ENCODE measurements at places on chromosomes 2 and 18. TPM values are rescaled to one million over a fixed set of nuclear protein-coding genes. Genes with fewer than 3 reads are reported as not detected.

- no peak for DNase-seq
Measured at GRCh38 chr2:227829337-227829736, 15.7 kb downstream of the CCL20 start.

Gene SOWAHC
- 7.8 TPM for total RNA-seq

GRCh38 chr2:219378163-219378851, 9.4 kb downstream of the DNPEP start:
- no peak for DNase-seq

DNA sequence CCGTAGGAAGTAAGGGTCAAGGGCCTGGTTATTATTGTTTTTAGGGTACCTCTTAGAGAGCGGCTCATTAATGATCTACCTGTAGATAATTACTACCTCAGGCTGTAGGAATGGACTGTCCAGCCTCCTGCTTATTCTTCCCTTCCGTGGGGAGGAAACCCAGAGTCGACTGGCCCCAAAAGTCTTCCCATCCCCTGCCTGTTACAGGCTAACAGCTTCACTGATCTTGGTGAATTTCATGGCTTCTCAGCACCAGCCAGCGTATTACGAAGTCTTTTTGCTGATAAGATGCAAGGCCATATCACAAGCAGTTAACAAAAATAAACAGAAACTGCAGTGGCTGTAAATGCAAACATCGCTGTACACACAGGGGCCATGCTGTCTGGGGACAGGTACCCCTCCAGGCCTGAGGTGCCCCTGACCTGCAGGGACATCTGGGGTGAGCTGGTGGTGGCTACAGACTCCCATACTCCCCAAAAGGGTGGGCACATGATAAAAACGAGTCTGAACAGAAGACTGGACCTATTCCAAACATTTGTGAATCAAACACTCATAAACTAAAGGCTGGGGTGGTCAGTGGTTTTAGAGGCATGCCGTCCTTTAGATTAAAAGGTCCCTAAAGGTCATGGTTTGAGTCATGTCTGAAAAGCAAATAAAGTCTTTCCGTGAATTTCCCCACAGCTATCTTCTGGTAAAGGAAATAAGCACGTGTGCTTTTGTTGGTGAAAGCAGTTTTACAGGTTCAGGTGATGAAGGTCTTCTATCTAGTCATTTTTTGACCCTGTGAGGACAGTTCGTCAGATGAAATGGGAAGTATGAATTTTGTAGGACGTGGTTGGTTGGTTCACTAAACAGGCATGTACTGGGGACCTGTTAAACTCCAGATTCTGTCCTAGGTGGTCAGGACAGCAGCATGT, 36.7 kb downstream of the TTC39C start:
- no peak for DNase-seq

- no peak for DNase-seq
Measured at GRCh38 chr2:15942711-15943345, 2.5 kb downstream of the MYCN start.

Gene SNTG2
- 0.41 TPM for total RNA-seq

DNA sequence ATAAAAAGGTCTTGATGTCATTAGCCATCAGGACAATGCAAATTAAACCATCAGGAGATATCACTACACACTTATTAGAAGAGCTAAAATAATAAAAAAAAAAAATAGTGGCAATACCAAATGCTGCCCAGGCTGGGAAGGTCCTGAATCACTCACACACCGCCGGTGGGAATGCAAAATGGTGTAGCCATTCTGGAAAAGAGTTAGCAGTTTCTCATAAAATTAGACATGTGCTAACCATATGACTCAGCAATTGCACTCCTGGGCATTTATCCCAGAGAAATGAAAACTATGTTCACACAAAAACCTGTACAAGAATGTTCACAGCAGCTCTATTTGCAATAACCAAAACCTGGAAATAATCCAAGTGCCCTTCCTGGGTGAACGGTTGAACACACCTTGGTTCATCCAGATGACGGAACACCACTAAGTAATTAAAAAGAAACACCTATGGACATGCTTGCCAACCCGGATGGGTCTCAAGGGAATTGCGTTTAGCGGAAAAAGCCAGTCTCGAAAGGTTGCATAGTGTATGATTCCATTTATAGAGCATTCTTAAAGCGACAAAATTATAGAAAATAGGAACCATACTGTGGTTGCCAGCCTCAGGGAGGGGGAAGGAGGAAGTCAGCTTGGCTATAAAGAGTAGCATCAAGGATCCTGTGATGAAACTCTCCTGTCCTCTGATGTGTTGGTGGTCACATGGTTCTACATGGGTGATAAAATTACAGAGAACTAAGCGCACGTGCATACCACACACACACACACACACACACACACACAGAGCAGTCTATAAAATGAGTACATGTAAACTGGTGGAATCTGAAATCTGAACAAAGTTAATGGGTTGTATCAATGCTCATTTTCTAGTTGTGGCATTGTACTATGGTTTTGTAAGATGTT, 4.6 kb downstream of the MBP start:
- DNase-seq: no peak

DNA sequence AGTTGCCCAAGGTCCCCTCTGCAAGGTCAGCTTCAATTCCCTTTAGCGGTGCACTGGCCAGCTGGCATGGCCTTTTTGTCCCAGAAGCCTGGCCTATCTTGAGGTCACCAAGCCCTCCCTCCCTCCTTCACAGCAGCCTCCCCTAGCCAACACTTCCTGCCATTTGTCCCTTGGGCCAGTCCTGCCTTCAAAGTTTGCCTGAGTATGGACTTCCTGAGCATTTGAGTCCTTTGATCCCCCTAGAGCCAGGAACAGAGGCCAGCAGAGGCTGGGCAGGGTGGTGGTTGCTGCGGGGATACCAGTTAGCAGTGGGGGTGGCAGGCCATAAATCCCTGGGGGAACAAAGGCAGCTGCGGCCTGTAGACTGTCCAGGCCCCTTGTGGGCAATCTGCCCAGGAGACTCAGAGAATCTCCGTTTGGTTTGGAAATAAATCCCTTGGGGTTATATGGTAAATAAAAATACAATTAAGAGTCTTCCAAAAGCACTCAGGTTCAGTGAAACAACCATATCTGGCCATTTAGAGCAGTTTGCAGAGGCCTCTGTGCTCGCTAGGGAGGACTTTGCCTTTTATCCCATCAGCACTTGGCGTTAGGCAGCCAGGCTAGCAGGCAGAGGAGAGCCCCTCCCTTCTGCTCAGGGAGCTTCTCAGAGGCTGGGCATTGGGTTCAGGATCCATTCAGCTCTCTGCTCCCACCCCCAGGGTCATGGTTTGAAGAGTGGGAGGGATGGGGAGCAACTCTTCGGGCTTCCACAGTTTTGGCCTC, 3.1 kb upstream of the HES6 start:
- DNase-seq: peak; percentile 95

DNA sequence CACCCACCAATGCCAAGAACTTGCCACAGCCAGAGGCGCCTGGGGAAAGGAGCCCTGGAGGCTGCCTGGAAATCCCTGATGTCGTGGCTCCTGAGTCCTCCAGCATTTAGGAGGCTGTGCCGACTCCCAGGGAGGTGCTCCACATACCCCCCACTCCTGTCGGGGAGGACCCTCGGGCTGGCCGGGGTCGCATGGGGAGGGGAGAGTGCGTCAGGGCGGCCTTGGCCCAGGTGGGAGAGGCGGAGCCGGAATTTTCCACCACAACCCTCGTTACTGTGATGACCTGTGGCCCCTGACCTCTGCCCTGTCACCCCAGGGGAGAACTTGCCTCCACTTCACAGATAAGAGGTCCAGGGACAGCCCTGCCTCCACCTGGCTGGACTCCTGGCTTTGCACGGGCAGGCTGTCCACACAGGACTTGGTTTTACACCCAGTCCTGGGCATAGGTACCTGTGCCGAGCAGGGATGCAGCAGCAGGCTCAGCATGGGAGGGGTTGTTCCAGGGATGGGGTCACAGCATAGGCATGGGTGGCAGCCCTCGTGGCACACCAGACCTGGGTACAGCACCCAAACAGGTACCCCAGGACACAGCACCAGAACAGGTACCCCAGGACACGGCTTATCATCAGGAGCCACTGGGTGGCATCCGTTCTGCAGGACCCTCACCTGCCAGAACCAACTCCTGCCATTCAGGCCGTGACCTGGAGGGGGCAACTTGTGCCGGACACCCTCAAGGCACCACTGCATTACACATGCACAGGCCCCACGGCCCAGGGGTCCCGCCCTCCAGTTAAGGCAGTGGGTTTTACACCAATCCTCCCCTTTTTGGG, 12.3 kb upstream of the AGXT start:
- DNase-seq: no peak

Gene RETSAT
- total RNA-seq: 9.3 TPM

GRCh38 chr2:188158337-188159100, 133.2 kb upstream of the GULP1 start:
- no peak for DNase-seq

Gene LIMS4
- 1.5 TPM for total RNA-seq

Gene INPP1
- 27.2 TPM for total RNA-seq

GRCh38 chr2:120100627-120101026, 87.8 kb downstream of the EPB41L5 start:
- DNase-seq: no peak

Gene SLC25A52
- total RNA-seq: not detected

Gene DSC1
- not detected for total RNA-seq

GRCh38 chr18:37346048-37346447, 219.6 kb downstream of the CELF4 start:
- DNase-seq: no peak

- peak; percentile 17 for DNase-seq
Measured at GRCh38 chr2:119422360-119423107, 9.1 kb upstream of the TMEM37 start.

GRCh38 chr2:189210250-189211087, 30.9 kb upstream of the COL5A2 start:
- peak; percentile 94 for DNase-seq

DNA sequence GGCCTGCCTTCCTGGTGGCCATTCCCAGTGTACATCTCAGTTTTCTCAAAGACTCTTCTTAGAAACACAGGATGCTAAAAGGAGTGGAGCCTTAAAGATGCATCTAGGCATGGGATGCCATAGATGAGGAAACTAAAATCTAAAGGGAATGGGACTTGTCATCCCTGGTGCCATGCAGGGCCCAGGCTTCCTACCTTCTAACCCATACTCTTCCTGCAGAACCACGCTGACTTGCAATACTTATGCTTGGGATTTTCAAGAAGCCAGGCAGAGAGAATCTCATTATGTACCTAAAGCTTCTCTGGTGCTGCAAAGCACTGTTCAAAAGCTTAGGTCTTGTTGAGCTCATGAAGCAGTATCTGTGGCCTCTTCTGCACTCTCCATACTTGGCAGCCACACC, 329.1 kb downstream of the CYRIA start:
- DNase-seq: no peak

- no peak for DNase-seq
Measured at GRCh38 chr2:12251749-12252148, 465.0 kb upstream of the TRIB2 start.

GRCh38 chr2:165056564-165056963, 101.2 kb upstream of the SLC38A11 start:
- no peak for DNase-seq

DNA sequence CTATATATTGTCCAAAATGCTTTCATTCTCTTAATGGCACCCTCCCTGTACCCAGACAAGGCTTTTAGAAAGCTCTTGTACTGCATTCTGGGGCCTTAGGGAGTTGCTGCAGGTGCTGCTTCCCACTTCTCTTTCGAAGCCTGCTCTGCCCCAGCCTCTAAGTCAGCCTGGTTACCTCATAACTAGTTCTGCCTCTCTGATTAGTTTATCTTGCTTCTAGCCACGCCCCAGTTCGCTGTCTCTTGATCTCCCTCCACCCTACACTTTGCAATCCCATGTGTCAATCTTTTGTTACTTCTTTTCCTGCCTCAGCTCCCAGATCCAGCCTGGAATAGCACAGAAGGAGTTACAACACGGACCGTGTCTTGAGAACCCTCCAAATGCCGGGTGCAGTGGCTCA, 13.8 kb upstream of the NCOA1 start:
- no peak for DNase-seq

DNA sequence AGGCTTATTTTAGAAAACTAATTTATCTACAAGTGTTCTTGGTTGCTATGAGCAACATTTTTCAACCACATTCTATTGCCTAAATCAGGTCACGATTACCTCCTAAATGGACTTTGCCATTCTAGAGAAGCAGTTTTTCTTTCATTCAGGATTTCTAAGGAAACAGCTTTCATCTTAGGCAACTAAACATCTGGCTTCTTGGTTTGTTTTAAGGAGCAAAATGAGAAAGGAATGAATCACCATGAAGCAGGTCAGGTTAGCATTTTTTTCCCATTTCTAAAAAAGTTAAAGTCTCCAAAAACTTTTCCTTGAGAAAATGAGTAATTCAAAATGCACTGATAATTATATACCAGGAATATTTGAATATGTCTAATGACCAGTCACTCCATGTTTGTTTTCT, 114.8 kb downstream of the GAREM1 start:
- no peak for DNase-seq

Gene QPCT
- 3.2 TPM for total RNA-seq

Gene LCT
- total RNA-seq: not detected

Gene ASIC4
- total RNA-seq: 0.46 TPM

Gene SF3B6
- 360 TPM for total RNA-seq

DNA sequence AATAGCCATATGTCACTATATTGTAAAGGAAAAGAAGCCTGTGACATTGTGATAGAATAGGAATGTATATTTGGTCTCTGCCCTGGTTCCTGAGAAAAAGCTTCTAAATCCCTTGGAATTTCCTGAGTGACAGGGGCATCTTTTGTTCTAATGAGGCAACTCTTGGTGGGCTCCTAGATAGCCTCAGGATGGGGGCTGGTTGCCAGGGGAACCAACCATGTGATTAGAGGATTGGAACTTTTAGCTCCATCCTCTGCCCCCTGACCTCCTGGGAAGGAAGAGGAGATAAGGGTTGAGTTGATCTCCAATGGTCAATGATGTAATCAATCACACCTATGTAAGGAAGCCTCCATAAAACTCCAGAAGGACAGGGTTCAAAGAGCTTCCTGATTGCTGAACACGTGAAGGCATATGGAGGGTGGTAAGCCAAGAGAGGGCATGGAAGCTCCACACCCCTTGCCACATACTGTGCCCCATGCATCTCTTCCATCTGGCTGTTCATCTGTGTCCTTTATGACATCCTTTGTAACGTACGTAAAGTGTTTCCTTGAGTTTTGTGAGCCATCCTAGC, 2.9 kb upstream of the ME2 start:
- DNase-seq: no peak

Gene CXCR1
- total RNA-seq: not detected

Gene MC5R
- total RNA-seq: not detected

Gene CCL20
- 4.3 TPM for total RNA-seq

GRCh38 chr2:150485871-150486538, 1.5 kb downstream of the RND3 start:
- peak; percentile 84 for DNase-seq

DNA sequence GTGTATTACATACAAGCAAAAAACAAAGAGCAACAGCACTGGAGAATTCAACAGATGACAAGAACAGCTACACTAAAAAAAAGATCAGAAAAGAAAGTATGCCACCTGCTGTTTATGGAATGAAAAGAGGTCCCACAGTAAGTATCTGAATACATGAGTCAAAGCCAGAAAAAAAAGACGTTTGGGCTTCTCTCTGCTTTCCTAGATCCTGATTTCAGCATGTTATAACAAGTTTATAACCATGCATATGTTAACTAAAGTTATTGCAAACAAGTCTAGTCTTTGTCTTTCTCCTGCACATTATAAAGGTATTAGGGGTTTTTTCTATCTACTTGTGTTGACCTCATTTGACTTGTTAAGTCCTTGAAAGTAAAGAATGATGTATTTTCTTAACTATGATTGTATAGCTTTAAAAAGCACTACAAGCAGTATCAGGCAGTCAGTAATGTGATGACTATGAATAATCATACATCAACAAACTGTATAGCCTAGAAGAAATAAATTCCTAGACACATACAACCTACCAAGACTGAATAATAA, 108.5 kb upstream of the COL5A2 start:
- DNase-seq: peak; percentile 96

GRCh38 chr2:35416391-35417140, 939.0 kb upstream of the CRIM1 start:
- DNase-seq: no peak
